Stimulated activated CD8-positive, alpha-beta memory T cell treated with anti-CD3 and anti-CD28 coated beads, Interleukin-4, amount 100 ng/mL, for 4 hours (primary cell): ENCODE measurements at places on chromosomes 7 and 10.
A peak's percentile ranks its signal among the peaks of the same experiment; 100 is the strongest.

DNA sequence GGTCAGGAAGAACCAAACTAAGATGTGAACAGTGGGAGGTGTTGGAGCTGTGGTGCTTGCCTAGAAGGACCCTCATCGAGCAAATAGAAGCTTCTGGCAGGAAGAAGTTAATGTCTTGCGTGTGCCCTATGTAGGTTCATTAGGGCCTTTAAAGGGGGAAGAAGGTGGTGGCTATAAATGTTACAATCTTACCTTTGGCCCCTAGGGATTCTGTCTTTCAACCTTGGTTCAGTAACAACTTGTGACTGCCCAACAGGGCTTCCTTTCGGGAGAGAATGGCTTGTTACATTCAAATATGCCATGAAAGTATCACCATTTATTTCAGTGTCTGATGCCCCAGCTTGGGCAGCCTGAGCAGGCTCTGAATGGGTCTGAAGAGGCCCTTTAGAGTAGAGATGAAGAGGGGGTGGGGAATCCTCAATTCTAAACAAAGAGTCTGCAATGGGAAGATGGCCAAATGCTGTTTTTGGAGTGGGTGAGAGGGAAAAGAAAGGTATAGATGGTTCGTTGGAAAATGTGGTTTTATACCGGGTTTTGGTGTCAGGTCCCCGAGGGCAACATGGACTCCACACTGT lies 108.0 kb downstream of the TCF7L2 start:
- no peak for DNase-seq

GRCh38 chr10:119550827-119551226 lies 8.3 kb upstream of the RGS10 start:
- DNase-seq = no peak

GRCh38 chr10:129712000-129712399 lies 245.0 kb downstream of the MGMT start:
- no peak for DNase-seq

DNA sequence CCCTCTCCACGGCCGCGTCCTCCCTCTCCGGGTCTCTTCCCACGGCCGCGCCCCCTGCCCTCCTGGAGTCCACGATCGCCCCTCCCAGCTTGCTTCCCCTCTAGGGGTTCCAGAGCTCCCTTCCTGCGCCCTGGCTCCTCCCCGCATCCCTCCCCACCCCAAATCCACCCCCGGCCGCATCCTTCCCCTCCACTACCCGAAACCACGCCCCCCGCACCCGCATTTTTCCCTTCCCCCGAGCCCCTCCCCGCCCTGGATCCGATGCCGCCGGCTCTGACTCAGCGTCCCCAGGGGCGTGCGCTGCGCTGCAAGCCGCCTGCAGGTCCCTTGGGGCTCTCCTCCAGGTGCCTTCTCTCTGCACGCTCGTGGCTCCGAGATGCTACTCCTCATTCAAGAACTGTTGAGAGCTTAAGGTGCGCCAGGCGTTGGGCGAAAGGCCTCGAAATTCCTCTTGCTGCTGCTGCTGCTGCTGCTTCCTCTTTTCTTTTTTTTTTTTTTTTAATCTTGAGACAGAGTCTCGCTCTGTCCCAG lies 372 bp upstream of the TMEM130 start:
- DNase-seq = peak; percentile 54

- no peak for DNase-seq
Observed at GRCh38 chr7:25813381-25813780, 338.6 kb upstream of the NFE2L3 start.

DNA sequence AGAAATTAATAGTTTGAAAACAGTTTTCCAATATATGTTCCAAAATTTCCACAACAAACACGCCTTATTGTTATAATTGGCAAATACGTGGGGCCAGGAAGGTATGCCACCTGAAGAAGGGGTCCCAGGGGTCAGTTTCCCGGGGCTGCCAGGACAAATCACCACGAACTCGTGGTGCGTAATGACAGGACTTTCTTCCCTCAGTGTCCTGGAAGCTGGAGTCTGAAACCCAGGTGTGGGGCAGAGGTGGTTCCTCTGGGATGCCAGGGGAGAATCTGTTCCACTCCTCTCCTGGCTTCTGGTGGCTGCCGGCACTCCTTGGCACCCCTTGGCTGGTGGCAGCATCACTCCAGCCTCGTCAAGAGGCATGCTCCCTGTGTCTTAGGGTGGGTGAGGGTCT lies 56.7 kb downstream of the CHST15 start:
- no peak for DNase-seq

- DNase-seq = no peak
Observed at GRCh38 chr7:147595042-147595441, 995.5 kb upstream of the C7orf33 start.

DNA sequence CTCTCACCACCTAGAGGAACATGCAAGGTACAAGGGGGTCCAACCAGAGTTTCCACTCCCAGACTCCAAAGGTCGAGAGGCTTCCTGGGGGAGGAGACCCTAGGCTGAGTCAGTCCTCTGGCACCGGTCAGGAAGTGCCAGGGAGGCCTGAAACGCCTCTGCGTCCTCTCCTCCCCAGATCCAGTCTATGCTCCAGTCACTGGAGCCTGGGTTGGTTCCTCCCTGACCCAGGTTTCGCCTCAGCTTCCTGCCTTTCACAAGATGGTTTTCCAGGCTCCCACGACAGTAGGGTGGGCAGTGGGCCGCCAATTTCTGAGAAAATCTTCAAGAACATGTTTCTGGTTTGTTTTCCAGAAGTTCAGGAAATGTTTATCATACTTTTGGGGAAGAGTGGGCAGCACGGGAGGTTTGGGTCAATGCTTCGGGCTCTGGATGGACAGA lies 30.0 kb downstream of the DUSP5 start:
- DNase-seq = no peak

DNA sequence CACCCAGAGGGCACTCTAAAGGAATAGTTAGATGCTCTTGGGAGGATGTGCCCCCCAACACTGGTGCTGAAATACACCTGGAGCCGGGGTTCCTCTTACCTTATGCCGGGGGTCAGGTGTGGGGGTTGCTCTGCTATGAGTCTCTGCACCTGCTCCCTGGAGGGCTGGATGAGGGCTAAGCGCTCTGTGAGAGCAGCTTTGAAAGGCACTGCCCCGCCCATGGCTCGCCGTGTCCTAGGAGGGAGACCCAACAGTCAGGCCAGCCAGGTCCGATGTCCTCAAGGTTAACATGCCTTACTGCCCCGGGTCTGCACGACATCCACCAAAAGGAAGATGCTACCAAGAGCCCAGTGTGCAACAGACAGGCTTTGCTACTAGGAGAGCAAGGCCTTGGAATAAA lies 31.7 kb downstream of the PSPH start:
- DNase-seq = no peak

DNA sequence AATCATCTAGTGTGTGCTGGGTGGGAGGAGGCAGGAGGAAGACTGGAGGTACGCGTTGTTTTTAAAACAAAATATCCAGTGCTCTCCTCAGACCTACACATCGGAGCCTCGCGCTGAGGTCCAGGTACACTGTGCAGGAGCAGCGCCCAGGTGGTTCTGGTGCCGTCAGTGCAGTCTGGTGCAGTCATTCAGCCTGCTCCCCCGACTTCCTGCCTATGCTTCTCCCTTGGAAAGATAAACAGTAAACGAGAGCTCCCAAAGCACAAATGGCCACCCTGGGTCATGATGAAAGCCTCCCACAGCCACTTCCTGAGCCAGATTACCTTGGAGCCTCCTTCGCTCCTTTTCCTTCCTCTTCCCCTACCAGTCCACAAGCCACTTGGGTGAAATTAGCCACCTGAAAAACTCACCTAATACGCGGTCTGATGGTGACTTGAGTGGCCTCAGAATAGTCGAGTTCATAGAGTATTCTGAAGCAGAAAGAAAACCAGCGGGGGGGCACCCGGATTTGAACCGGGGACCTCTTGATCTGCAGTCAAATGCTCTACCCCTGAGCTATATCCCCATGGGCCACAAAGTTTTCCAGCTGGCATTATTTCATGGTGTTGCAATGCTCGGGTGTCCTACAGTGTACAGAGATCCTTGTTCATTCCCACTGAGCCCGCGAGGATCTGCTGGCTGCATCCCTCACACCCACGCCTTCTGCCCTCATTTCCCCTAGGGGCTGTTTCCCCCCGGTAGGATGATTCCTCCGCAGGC lies 82.5 kb downstream of the ZNF467 start:
- DNase-seq = no peak

- DNase-seq = no peak
Observed at GRCh38 chr7:106717254-106717954, 56.4 kb upstream of the CCDC71L start.
